ENCODE measurements at places on chromosomes 6 and 20. TPM values are rescaled to one million over a fixed set of nuclear protein-coding genes. Genes with fewer than 3 reads are reported as not detected.

The SOX18 gene
- 0.66 TPM for total RNA-seq

The TMEM74B gene
- total RNA-seq, result 0.47 TPM

The PAK1IP1 gene
- 18.0 TPM for total RNA-seq

The PTPRA gene
- total RNA-seq, result 55.0 TPM

The RCAN2 gene
- total RNA-seq, result 2.0 TPM

The GDAP1L1 gene
- under 0.01 TPM for total RNA-seq

The PHACTR1 gene
- 3.1 TPM for total RNA-seq

The C6orf15 gene
- 0.38 TPM for total RNA-seq

The SNX21 gene
- 3.0 TPM for total RNA-seq

The PNLDC1 gene
- total RNA-seq, result 0.28 TPM

GRCh38 chr20:39036011-39036410 is 73.9 kb downstream of the DHX35 start:
- no peaks in the 10 kb centered on the region for H3K27me3 ChIP-seq
- peaks cover 34% of the 10 kb centered on the region for H3K36me3 ChIP-seq
- H3K4me1 ChIP-seq, result no peaks in the 10 kb centered on the region
- no peak for DNase-seq
- H3K27ac ChIP-seq, result no peak overlapping the region

GRCh38 chr6:105810105-105810921 is 275.8 kb upstream of the PRDM1 start:
- no peak overlapping the region for H3K27ac ChIP-seq
- DNase-seq, result peak; percentile 46
- no peak overlapping the region for H3K4me3 ChIP-seq
- peaks cover 14% of the 10 kb centered on the region for H3K4me1 ChIP-seq
- no peaks in the 10 kb centered on the region for H3K36me3 ChIP-seq

- H3K4me3 ChIP-seq, result no peak overlapping the region
- H3K27me3 ChIP-seq, result peaks cover 2% of the 10 kb centered on the region
- no peaks in the 10 kb centered on the region for H3K36me3 ChIP-seq
Observed at GRCh38 chr6:84417260-84417659, 189.8 kb upstream of the CEP162 start.

GRCh38 chr20:51928931-51929330 is 126.6 kb upstream of the SALL4 start:
- no peak for DNase-seq
- no peak overlapping the region for H3K27ac ChIP-seq
- H3K27me3 ChIP-seq, result no peaks in the 10 kb centered on the region
- H3K4me1 ChIP-seq, result no peaks in the 10 kb centered on the region
- no peak overlapping the region for H3K4me3 ChIP-seq

DNA sequence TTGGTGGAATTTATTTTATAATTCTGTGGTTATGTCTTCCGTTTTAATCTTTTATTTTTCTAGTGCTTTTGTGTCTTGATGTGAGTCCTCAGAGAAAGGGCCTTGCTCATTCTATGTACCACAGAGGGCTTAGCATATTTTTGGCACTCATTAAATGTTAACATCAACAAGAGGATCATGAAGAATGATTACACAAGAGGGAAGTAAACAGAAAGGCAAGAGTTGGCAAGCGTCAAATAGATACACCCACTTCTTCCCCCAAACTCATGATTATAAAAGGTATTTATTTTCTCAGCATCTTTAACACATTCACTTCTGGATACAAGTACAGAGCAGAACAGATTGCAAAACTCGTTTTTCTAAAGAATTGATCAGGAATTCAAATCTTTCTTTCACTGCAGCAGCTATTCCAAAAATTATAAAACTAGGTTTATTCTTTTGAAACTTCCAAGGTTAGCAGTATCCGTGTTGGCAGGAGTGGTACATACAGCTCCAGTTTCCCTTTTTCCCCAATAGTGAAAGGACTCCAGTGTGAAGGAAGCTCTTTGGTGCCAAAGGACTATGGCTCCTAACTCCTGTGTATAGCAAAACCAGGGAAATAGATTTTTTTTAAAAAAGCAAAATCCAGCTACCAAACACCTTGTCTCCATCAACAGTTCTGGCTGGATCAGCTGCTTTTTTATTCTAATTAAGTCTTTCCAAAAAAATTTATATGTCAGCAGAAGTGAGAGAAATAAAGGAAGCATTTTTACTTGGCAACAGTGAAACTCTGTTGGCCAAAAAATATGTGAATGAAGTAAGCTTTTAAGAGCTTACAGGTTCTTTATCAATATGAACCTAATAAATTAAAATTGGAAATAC is 221.9 kb downstream of the ADGRG6 start:
- no peaks in the 10 kb centered on the region for H3K27me3 ChIP-seq
- no peak overlapping the region for H3K4me3 ChIP-seq
- no peaks in the 10 kb centered on the region for H3K36me3 ChIP-seq
- H3K4me1 ChIP-seq, result no peaks in the 10 kb centered on the region
- no peak overlapping the region for H3K27ac ChIP-seq

GRCh38 chr20:13610184-13610583 is 28.5 kb downstream of the TASP1 start:
- H3K4me3 ChIP-seq, result no peak overlapping the region
- H3K27me3 ChIP-seq, result no peaks in the 10 kb centered on the region

- no peaks in the 10 kb centered on the region for H3K27me3 ChIP-seq
- H3K27ac ChIP-seq, result peak overlapping the region; percentile 14
- no peak for DNase-seq
- H3K36me3 ChIP-seq, result no peaks in the 10 kb centered on the region
- H3K4me1 ChIP-seq, result peaks cover 7% of the 10 kb centered on the region
Observed at GRCh38 chr6:149147938-149148718, 169.4 kb upstream of the TAB2 start.

- H3K36me3 ChIP-seq, result no peaks in the 10 kb centered on the region
- DNase-seq, result no peak
- peaks cover 40% of the 10 kb centered on the region for H3K4me1 ChIP-seq
- no peaks in the 10 kb centered on the region for H3K27me3 ChIP-seq
- peak overlapping the region; percentile 77 for H3K27ac ChIP-seq
Observed at GRCh38 chr20:24684956-24685691, 215.7 kb downstream of the SYNDIG1 start.

DNA sequence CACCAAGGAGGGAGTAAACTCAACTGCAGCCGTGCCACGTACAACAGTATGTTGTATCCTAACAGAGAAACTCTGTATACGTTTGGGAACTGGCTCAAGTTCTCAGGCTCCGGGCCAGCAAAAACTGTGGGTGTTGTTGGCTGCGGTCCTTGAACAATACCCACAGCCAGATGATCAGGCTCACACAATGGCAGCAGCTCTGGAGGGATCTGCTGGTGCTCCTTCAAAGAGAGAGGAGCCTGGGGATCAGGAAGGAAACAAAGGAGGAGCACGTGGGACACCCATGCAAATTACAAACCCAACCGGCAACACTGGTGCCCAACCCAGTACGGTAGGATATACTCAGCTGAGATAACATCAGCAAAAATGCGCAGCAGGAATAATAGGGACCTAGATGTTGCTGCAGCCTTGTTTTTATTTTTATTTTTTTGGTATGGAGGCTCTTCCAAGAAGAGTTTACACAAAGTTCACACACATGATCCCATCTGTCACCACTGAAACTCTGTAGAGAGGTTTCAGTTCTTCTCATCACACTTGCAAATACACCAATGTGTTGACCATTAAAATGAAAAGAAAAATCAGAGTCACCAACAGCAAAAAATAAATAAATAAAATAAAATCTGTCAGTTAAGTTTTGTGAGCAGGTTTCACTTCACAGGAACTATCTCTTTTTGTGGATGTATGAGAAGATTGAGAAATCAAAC is 41.2 kb upstream of the PDE10A start:
- no peak for DNase-seq
- no peaks in the 10 kb centered on the region for H3K36me3 ChIP-seq
- no peak overlapping the region for H3K27ac ChIP-seq
- no peaks in the 10 kb centered on the region for H3K4me1 ChIP-seq
- no peak overlapping the region for H3K4me3 ChIP-seq

DNA sequence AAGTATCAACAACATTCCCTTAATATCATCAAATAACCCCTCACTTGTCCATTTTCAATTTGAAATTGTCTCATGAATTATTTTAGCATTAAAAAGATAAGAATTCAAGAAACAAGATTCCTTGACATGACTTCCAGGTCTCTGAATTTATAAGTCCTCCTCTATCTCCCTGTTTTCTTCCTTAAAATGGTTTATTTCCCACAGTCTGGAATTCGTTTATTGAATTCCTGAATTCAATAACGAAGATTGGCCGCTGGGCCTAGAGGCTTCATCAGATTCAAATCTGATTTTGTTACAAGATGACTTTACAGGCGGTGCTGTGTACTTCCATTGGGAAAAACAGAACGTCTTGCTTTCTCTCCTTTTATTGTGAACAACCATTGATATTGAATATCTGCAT is 48.9 kb upstream of the NELFCD start:
- H3K27me3 ChIP-seq, result no peaks in the 10 kb centered on the region
- no peaks in the 10 kb centered on the region for H3K4me1 ChIP-seq
- no peak for DNase-seq
- no peak overlapping the region for H3K27ac ChIP-seq
- H3K36me3 ChIP-seq, result no peaks in the 10 kb centered on the region
- no peak overlapping the region for H3K4me3 ChIP-seq

- H3K36me3 ChIP-seq, result no peaks in the 10 kb centered on the region
- no peak for DNase-seq
- H3K4me1 ChIP-seq, result no peaks in the 10 kb centered on the region
- H3K4me3 ChIP-seq, result no peak overlapping the region
- H3K27ac ChIP-seq, result no peak overlapping the region
Observed at GRCh38 chr20:1909097-1909496, 13.9 kb downstream of the SIRPA start.

DNA sequence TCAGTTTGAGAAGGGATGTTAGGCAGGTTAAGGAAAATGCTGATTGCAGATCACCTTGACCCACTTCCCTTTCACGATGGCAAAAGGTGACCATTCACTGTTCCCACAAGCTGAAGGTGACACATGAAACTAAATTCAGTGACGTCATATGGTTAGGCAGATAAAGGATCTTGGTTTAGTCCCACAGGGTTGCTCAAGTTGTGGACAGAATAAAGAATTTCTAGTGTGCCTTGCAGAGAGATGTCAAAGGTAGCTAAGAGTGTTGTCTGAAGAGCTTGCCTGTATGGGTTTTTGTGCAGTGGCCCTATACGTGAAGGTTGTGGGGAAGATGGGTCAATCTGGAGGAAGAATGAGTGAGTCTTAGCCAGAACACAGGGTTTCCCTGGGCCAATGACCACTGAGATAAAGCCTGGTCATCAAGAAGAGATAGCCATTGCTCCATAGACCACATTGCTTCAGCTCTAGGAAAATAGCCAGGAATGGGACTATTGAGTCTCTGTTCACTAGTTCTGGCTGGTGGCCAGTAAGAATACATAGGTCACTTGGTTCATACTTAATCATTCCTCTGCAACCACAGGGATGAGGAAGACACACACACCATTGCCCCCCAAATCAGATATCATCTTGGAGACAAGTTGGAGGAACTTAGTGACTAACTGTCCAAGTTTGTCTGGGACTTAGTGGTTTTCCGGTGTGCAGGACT is 148.5 kb upstream of the ATXN1 start:
- no peak overlapping the region for H3K27ac ChIP-seq
- no peaks in the 10 kb centered on the region for H3K4me1 ChIP-seq
- DNase-seq, result no peak
- H3K4me3 ChIP-seq, result no peak overlapping the region
- H3K36me3 ChIP-seq, result no peaks in the 10 kb centered on the region

DNA sequence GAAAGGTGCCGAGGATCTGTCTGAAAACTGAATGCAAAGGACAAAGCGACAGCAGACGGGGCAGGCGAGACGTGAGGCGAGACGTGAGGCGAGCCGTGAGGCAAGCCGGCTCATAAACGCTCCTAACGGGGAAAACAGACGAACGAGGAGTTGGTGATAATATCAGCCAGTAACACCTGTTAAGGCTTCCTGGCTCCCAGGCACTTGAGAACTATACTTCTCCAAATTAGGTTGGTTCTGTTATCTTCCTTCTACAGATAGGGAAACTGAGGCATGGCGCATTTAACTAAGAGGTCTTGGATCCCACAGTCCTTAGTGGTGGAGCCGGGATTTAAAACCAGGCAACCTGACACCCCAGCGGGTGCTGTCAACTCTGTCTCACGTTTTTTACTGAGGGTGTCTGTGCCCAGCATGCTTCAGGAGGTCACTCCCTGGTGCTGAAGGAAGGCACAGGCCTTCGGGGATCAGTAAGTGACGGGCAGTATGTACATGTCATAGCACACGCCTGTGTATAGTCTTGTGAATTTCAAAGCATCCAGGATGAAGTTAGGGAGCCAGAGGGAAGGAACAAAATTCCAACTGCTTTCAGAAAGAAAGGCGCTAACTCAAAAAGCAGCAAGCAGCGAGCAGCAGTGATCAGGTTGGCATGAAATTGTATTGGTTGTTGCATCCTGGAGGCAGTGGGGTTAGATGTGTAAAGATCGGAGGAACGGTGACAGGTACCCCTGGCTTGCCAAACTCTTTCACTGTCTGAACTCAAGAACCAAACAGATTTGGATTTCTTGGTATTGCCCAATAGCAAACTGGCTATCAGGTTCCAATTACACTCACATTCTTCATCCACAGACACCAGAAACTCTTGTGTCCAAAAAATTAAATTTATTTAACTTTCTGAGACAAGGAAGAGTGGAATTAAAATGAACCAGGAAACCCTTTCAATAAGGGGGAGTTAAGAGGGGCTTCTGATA is 318.7 kb downstream of the THBS2 start:
- no peak overlapping the region for H3K4me3 ChIP-seq
- no peak overlapping the region for H3K27ac ChIP-seq
- H3K36me3 ChIP-seq, result no peaks in the 10 kb centered on the region
- H3K27me3 ChIP-seq, result no peaks in the 10 kb centered on the region
- H3K4me1 ChIP-seq, result no peaks in the 10 kb centered on the region

GRCh38 chr20:18718129-18718528 is 95.5 kb upstream of the SCP2D1 start:
- H3K4me1 ChIP-seq, result no peaks in the 10 kb centered on the region
- H3K27ac ChIP-seq, result no peak overlapping the region
- H3K27me3 ChIP-seq, result no peaks in the 10 kb centered on the region

Measured in thymus (tissue), 14 donors.